SK-N-DZ (cell line): ENCODE measurements at places on chromosomes 3 and 15.

DNA sequence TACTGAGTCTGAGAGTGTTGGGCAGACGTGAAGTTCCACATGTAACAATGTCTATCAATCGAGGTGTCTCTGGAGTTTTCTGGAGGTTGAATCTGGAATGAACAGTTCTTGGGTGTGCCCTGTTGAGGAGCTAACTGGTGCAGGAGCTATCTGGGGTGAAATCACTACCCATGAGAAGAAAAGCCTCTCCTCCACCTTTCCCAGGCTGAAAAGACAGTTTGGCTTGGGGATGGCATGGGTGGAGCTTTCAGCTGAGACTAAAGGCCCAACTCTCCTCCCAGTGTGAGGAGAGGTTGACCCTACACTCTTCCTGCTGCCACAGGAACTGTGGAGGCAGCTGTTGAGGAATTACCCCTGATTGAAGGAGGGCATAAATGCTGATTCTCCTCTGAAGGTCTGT, 54.4 kb upstream of the LRRFIP2 start:
- DNase-seq: no peak

DNA sequence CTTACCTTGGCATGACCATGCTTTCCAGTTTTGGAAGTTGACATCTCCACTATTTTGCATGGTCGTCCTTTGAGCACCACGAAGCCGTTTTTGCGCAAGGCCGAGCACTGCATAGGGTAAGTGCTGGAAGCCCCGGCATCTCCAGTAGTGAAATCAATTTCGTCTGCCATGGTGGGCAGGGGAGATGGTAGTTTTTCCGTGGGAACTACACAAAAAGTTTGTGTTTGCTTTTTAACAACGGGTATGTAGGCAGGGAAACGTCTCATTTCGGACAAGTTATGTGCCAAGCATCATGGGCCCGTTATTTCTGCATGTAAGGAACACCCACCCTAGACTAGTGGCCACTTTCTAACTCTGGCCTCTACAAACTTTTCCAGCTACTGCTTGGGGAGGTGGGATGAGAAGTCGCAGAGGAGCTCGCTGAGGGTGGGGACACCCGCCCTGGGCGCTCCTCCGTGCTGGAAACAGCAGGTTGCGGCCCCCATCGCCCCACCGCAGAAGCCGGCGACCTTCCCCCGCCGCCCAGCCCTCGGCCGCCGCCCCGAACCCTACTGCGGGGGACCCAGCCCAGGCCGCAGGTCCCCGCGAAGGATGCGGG, 701 bp downstream of the EIF5A2 start:
- peak; percentile 19 for DNase-seq

DNA sequence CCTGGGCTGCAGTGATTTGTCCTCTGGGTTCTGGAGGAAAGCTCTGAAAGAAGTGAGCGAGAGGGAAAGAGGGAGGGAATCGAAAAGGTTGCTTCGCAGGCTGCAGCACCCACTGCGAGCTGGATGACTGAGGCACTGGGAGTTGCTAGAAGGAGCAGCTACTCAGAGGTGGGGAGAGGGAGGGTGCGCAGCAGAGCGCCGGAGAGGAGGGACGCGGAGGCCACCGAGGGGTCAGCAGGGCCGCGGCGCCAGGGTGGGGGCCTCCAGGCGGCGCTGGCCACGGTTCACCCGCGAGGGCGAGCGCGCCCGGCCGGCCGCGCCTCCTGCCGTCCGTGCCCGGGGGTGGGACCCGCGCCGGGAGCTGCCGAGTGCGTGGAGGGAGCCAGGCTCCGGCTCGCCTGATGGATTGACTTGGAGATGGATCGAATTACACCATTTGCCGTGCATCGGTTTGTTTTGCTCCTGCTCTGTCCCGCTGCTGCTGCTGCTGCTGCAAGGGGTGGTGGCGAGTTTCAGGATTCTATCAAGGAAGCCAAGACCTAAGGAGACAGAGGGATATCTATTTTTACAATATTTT, at the start of gene SEMA6D:
SEMA6D (plus strand) TSS at position 470 of the 577 bp plus-strand sequence. CDS start 42,294 bp downstream, outside the sequence.
- peak; percentile 92 for DNase-seq

DNA sequence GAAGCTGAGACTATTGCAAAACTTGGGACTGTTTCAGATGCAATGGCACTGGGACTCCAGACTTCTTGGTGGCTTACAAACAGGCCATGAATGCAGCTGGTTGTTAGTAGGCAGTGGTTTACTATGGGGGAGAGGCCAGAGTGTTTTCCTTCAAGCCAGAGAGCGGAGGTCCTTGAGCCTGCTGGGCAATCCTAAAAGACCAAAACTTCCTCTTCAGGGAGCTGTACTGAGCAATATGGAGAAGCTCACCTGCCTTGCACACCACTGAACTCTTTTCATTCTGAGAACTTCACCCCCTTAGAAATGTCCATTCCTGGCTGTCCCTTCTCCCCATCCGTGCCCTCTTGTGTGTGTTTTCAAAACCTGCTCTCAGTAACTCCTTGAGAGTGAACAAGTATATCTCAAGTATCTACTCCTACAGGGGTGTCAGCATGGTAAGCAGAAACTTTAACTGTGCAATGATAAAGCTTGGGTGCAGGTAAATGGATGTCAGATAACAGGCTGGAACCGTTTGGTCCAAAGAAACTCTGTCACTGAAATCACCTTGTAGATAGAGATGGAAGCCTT, 213.9 kb downstream of the CLSTN2 start:
- no peak for DNase-seq

GRCh38 chr3:177426106-177426877, 229.0 kb upstream of the TBL1XR1 start:
- DNase-seq: no peak

GRCh38 chr3:194640829-194641228, 7.6 kb upstream of the TMEM44 start:
- DNase-seq: no peak

DNA sequence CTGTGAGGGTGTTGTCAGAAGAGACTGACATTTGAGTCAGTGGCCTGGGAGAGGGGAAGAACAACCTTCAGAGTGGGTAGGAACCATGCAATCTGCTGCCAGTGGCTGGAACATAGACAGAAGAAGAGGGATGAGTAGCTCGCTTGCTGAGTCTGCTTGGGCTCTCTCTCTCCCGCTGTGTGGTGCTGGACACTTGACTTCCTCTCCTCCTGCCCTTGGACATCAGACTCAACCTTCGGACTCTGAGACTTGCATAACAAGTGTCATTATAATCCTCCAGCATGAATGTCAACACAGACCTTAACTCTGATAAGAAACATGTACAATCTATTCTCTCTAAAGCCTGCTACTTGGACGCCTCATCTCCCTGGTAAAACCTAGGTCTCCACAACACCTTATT, 5.9 kb upstream of the NMD3 start:
- no peak for DNase-seq

- DNase-seq: no peak
These were observed 26.1 kb upstream of the TM4SF4 start for GRCh38 chr3:149448331-149448831.

DNA sequence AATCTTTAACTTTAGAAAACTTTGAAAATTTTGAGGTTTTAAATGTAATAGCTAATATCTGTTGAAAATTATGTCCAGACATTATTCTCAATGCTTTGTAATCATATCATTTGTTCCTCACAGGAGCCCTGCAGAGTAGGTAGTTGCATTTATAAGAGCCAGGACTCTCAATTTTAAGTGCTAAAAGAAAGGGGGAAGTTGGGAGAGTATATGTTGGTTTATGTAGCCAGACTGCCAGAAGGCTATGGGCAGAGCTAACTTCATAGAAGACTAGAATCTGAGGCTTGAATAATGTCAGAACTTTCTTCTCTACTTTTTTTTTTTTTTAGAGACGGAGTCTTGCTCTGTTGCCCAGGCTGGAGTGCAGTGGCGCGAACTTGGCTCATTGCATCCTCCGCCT, 9.1 kb downstream of the VPS8 start:
- no peak for DNase-seq

DNA sequence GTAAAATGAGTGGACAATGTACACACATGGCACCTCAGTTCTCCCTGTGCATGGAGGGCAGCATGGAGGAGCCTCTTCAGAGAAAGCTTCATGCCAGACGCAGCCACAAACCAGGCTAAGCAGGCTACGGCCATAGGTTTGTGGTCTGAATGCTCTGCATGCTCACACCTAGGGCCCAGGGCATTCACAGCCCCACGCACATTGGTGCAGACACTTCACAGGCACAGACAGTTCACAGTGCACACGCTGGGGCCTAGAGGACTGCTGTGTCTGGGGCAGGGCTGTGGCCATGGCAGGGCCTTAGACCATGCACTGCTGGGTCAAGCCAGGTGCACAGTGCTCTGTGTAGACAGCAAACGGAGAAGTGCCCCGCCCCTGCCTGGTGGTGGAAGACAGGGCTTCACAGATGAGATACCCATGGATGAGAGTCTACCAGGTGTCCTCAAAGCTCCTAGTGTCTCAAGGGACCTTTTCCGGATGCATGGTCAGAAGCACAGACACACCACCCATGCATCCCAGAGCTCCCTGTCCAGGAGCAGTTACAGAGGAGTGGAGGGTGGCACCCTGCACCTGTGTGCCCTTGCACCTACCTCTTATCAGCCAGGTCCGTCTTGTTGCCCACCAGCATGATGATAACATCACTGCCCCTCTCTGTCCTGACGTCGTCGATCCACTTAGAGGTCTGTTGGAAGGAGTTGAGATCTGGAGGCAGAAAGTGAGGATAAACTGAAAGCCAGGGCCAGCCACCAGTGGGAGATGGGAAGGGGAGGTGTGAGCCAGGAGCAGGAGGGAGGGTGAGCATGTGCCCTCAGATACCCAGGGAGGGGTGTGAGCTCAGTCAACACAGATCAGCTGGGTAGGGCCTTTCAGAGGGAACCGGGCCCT, 33.5 kb downstream of the SRPRB start:
- DNase-seq: no peak

DNA sequence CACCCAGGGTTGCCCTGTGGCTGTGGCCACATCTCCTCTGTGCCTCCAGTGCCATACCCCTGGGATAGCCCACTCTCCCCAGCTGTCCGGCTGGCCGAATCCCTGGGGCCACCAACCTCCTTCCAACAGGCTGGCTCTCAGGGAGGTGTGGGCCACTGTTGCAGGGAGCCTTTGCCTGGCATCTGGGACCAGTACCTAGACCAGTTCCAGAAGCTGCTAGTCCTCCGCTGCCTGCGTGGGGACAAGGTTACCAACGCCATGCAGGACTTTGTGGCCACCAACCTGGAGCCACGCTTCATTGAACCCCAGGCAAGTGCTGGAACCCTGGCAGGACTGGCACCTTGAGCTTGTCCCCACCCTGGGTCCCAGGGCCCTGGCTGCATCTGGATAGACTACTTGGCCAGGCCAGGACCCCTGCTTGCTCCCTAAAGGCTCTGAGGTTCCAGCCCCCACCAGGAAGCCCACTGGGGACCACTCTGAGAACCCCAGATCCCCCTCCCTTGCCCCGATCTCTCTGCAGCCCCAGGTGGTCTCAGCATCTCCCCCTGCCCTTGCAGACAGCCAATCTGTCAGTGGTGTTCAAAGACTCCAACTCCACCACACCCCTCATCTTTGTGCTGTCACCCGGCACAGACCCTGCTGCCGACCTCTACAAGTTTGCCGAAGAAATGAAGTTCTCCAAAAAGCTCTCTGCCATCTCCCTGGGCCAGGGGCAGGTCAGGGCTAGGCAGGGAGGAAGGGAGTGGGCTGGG, 50.0 kb downstream of the SEMA3G start:
- no peak for DNase-seq

GRCh38 chr3:194221336-194221735, 85.4 kb downstream of the HES1 start:
- DNase-seq: no peak

DNA sequence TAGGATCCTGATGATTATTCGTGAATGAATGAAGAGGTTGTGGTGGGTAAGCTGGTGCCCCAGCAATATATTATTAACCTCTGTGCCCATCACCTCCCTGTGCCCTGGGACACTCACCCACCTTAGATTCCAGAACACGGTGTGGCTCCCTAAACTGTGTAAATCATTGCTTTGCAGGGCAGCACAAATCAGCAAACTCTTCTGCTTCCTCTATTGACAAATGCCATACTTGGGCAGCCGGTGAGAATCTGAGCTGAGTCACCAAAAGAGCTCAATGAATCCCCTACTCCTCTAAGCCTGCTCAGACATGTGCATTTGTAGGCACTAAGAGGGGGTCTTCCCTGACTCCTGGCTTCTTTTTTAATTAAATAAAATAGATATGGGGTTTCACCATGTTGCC, 15.7 kb downstream of the UQCC5 start:
- no peak for DNase-seq

DNA sequence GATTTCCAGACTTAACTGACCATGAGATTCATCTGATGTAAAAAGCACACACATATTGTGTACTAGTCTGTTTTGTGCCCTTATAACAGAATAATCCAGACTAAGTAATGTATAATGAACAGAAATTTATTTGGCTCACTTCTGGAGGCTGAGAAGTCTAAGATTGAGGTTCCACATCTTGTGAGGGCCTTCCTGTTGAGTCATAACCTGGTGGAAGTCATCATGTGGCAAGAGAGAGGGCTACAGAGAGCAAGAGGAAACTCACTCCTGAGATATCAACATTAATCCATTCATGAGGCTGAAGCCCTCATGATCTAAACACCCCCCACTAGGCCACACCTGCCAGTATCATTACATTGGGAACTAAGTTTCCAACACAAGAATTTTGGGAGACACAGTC, 977.6 kb downstream of the MCTP2 start:
- DNase-seq: no peak

GRCh38 chr15:76127880-76128279, 68.1 kb downstream of the TMEM266 start:
- DNase-seq: no peak

DNA sequence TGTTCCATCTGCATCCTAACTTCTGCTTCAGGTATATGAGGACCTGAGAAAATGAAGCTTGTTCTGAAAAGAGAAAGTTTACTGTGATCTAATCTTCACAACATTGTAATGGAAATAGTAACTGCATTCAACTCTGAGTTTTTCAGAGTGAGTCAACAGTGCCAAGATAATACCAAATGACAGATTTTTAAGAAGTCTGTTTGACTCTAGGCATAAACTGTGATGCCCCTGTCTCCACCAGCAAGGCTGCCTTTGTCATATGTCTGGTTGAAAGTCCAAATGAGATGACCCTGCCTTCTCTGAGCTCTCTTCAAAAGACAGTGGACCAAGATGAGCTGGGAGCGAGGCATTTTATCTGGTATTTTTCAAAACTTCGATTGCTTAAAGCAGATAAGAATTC, 44.8 kb upstream of the B3GNT5 start:
- DNase-seq: no peak
